Mammary epithelial cell (primary cell): ENCODE measurements at places on chromosomes 3 and 15. TPM values are rescaled to one million over a fixed set of nuclear protein-coding genes. Genes with fewer than 3 reads are reported as not detected.

Gene NANOGP8
- not detected in 2 replicates for total RNA-seq

Gene LNP1
- 1.0 and 1.7 TPM in 2 replicates for total RNA-seq

Gene FBXO40
- not detected in 2 replicates for total RNA-seq

Gene KNG1
- total RNA-seq, result not detected in 2 replicates

Gene UBAP1L
- 2.3 TPM for total RNA-seq

Gene WDR5B
- total RNA-seq, result 3.0 TPM

Gene AMOTL2
- total RNA-seq, result 144 TPM

Gene ZMYND10
- total RNA-seq, result 0.33 TPM

Gene CHD2
- 103 and 139 TPM in 2 replicates for total RNA-seq
